ENCODE measurements at places on chromosomes 5 and 9.

GRCh38 chr5:65418661-65419060 is 63.1 kb downstream of the ADAMTS6 start:
- no peak for DNase-seq

DNA sequence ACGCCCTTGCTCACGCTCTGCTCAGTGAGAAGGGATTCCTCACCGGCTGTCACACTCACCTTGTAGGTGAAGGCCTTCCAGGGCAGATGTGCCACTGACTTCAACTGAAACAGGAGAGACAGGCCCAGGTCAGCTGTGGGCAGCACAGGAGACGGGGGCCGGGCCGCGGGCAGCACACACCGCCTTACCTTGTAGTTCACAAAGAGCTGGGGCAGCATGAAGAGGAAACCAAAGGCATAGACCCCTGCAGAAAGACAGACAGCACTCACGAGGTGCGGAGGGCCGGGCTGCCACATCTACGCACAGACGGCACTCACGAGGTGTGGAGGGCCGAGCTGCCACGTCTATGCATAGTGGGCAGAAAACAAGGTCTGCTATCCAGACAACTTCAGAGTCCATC is 23.3 kb downstream of the CLPTM1L start:
- no peak for DNase-seq

DNA sequence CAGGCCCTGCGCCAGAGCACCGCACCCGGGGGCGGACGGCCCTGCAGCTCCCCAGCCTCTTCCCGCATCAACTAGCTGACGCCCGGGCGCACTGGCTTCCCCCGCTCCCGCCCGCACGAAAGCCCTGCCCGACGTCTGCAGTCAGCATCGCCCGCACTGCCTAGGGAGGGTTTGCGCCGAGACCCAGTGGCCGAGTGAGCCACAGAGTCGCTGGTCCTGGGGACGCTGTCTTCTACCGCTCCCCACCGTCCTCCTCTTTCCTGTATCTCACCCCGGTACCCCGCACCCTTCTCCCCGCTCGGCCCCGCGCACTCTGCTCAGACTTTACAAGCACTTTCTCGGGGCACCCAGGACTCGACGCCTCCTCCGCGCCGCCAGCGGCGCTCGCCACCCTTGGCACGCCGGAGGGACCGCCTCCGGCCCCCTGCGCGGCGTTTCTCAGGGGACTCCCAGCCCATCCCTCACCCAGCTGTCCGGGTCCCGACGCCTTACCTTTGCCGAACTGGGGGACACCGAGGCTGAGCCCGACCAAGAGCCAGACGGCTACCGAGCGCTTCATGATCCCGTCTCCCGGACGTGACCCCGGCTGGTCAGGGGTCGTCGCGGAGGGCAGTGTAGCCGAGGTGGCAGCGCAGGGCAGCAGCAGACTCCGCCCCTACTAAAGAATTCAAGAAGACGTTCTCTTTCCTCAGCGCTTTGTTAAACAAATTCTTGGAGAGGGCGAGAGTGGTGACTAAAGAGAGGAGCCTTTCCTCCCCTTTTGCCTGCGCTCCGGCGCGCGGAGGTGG is 670 bp downstream of the EDIL3 start:
- no peak for DNase-seq

DNA sequence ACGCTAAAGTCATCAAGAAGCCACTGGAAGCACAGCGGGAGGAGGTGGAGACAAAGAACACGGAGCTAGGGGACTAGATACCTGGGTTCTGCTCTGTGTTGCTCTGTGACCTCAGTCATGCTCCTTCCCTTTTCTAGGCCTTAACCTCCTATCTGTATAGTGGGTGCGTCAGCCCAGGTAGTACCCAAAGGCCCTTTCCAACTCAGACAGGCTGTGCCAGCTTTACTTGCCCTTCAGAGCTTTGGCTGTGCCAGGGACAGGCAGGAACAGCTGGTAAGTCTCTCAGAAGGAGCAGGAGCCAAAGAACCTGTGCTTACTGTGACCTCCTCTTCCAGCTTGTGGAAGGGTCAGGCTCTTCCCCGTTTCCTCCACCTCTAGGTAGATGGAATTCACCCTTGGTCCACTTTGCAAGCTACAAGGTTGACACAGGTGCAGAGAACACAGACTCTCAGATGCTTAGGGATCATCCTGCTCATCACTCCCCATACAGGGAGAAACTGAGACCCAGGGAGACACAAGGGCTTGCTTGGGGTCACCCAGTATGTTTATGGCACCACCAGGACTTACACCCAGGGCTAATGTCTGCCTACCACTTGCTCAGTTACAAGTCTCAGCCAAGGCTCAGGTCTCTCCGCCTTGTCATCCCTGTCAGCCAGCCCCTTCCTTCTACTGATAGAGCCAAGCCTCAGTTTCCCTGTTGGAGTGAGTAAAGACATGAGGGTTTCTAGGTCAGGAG is 1.7 kb downstream of the CCDC69 start:
- no peak for DNase-seq

DNA sequence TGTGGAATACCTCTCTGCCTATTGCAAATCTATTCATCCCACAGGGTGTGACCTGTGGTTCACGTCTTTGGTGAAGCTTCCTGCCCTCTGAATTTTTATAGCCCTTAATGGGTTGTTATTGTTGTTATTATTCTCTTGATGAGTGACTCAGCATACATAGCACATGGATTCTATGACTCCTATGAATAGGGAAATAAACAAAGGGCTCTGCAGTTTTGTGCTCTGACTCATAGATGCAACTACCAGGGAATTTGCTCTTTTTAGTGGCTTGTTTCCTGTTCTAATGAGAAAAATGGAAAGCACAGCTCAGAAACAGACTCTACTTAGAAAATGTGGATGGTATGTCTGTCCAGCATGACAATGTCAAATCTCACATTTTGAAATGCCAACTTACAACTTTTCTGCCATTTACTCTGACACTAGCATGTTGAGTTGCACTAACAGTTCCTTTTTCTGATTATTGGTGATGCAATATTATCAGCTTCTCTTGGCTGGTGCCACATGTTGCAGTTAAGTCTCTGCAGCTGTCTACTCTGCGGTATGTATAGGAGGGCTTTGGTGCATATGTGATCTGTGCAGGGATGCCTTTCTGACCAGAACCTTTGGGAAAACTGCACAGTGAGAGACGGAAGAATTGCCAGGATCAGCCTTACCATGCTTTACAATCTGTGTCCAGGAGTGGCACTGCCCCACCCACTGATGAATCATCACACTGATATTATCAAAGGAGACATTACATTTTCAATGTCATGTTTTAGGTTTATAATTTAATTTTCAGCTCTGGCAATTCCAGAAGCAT is 996.4 kb upstream of the WWC1 start:
- DNase-seq = no peak

DNA sequence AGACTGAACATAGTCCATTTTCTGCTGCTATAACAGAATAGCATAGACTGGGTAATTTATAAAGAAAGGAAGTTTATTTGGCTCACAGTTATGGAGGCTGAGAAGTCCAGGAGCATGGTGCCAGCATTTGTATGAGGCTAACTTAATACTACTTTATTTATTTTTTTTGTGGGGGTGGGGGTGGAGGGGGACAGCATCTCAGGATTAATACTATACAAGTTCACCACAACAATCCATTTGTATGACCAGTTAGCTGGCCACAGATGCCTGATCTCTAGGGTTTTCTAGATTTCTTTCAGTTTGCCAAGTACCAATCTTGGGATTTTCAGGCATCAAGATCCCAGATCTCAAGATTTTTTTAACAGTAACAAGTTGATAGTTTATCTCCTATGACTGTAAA is 20.3 kb downstream of the ANGPTL2 start:
- no peak for DNase-seq

DNA sequence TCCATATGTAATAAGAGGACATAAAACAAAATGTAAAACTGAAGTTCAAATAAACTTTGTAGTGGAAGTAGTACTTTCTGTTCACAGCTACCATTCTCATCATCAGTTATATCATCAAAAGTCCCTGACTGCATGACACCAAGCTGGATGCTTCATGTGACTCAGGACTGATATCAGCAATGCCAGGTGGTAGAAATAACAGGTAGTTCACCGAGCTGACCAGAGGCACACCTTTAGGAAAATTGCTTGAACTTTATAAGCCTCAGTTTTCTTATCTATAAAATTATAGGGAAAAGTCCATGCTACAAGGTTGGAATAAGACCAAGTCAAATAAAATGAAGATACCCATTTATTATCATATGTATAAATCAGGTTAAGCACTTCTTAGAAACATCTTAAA is 124.9 kb upstream of the PTGER4 start:
- DNase-seq = no peak

- no peak for DNase-seq
Observed at GRCh38 chr9:105311306-105311705, 66.9 kb downstream of the SLC44A1 start.

DNA sequence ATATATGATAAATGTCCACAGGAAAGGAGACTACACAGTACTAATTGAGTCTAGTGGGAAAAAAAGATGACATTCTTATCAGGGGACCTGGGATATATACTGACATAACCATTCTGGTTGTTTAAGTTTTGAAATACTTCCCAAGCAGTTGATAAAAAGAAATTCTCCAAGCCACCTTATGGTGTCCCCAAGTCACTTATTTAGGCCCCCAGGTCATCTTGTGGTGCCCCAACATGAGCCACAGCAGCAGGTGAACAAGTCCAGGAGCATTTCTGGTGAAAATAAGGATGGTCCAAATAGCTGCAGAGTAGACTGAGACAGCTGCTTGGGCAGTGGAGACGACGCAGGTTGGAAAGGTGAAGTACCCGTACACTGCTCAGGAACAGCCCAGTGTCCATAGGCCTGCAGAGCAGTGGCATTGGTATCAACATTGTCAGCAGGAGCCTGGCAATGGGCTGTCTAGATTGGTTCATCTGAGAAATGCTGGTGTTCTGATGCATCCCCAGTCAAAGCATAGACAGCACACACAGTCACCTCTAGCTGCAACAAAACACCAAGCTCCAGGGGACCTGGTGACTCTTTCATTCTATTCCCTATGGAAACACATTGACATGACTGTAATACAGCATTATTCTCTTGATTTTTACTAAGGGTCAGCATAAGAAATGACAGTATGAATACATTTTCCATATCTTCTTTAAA is 430.6 kb downstream of the NR2F1-AS1 start:
- no peak for DNase-seq

- DNase-seq = no peak
Observed at GRCh38 chr5:150224483-150225027, 34.7 kb downstream of the SLC6A7 start.

DNA sequence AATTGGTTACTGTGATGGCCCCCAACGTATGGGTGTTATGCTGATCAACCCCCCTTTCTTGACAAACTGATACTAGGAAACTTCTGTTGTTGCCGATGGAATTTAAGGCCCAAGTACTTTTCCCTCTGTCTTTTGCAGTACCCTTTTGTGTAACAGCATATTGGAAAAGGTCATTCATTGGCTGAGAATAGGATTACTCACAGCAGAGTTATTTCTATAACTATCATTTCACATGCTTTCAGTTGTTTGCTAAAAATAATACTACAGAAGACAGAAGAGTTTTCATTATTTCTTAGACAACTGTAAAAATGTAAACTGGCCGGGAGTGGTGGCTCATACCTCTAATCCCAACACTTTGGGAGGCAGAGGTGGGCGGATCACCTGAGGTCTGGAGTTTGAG is 329.5 kb downstream of the KIAA0825 start:
- DNase-seq = no peak

GRCh38 chr5:154384480-154385235 is 61.1 kb upstream of the SAP30L start:
- DNase-seq = no peak

DNA sequence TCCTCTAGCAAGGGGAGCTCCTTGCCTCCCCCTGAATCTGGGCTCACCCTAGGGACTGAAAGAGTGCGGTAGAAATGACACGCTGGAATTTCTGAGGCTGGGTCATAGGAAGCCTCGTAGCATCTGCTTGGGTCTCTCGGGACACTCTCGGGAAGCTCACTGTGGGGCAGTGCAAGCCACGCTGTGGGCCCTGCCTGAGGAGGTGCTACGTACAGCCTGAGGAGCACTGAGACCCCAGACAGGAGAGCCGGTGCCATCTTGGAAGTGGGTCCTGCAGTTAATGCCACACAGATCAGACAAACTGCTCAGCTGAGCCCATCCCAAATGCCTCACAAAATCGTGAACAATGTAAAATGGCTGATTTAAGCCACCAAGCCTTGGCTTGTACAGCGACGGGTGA is 1.8 kb downstream of the MRPL36 start:
- no peak for DNase-seq

DNA sequence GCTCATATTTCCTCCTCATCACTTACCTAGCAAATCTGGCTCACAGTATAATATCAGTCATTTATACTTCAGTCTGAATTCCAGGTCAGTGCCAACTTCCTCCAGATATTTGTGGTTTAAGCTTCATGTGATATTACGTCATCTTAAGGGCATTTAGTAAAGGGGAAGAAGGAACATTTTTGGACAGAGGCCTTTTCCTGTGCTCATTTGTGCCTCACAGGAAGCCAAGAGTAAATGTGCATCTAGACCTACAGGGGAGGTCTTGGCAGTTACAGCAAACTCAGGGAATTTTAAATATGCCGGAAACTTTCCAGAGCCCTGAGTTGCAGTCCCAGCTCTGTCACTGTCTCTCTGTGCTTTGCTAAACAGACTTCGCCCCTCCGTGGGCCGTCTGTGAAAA is 12.3 kb upstream of the KCNIP1 start:
- no peak for DNase-seq

DNA sequence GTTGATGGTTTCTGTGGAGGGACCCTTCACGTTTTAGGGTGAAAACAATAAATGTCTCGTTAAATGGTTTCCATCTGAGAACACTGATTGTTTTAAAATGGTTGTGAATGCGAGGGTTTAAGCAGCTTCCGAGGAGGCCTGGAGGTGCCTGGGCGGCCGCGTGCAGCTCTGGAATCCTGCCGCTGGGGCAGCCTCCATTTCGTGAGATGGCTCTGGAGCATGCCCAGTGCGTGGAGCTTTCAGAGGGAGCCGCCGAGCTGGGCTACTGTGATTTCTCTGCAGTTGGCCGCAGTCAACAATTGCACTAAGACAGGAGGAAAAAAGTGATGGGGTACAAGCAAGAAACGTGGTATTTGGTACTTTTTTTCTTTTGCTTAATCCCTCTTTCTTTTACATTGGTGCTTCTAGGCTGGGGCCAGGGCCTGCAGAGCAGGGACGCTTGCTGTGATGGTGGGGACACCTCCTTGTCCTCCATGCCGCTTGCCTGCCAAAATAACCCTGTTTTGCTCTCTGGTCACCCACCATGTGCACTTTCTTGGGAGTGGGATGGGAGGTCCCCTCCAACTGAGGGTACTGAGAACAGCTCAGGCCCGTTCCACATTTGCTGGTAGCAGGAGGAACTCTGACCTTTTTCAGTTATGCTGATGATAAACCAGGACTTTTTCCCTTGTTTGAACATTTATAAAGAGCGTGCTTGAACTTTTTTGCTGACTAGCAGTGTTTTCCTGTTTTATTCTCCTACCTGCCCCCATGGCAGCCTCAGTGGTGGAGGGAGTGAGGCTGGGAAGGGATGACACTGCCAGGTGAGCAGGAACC is 47.1 kb downstream of the EHMT1 start:
- no peak for DNase-seq

GRCh38 chr9:105290954-105291353 is 46.5 kb downstream of the SLC44A1 start:
- no peak for DNase-seq

GRCh38 chr5:162703914-162704313 is 636.3 kb downstream of the GABRG2 start:
- DNase-seq = no peak

- DNase-seq = no peak
Observed at GRCh38 chr9:120715389-120715924, 1.2 kb upstream of the MEGF9 start.

- DNase-seq = no peak
Observed at GRCh38 chr5:103780794-103781193, 218.2 kb upstream of the NUDT12 start.

- no peak for DNase-seq
Observed at GRCh38 chr9:21141427-21141882, at the start of gene IFNW1. Gene IFNW1, minus strand, starts transcription at chr9:21141832. Its CDS starts 262 bp downstream, at chr9:21141570.

GRCh38 chr5:15452781-15453180 is 47.2 kb upstream of the FBXL7 start:
- DNase-seq = no peak
